Kidney epithelial cell (primary cell): ENCODE measurements at places on chromosomes 5 and 9.

GRCh38 chr9:82882138-82882537 lies 180.8 kb downstream of the RASEF start:
- DNase-seq, result peak; percentile 51

GRCh38 chr9:132896906-132897305 lies 18.2 kb downstream of the SPACA9 start:
- no peak for DNase-seq

- DNase-seq, result no peak
Observed at GRCh38 chr9:132988244-132989013, 9.9 kb downstream of the GFI1B start.

GRCh38 chr5:56273376-56273955 lies 40.3 kb upstream of the ANKRD55 start:
- DNase-seq, result no peak

- no peak for DNase-seq
Observed at GRCh38 chr9:684054-684890, 157.2 kb upstream of the DMRT1 start.

DNA sequence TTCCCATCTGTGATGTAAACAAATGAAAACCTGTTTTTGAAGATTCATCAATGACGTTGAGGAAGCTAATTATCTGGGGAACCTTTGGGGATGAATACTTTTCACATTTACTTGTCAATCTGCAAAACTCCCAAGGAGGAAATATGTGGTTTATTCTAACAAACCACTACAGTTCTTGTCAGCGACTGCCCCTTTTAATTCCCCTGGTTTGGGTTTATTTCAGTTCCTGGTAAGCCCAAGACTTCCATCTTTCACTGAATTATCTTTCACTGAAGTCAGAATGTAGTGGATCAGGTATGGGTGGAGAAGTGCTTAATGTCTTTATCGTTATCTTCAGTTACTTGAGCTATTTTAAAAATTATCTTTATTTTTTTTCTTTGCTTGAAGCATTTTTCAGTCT lies 40.2 kb downstream of the TLR4 start:
- no peak for DNase-seq

- DNase-seq, result no peak
Observed at GRCh38 chr9:5510360-5510931, at the start of gene PDCD1LG2. PDCD1LG2 (plus strand) TSS chr9:5510531; CDS start chr9:5522547, 12,016 bp downstream.

DNA sequence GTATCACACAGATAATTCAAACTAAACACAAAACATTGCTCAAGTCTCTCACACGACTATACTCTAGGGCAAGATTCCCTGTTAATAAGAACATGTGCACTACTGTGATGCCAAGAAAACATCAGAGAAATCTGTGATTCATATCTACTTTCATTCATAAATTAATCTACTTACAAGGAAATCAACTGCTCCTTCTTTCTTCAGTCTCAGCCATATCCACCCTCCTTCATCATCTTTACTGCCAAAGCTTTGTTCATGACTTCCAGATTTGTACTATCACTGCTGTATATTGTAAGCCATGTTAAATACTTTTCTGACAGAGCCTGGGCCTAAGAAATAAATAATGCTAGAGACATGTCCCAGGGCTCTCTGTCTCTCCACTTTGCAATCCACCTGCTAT lies 35.1 kb downstream of the CTNNAL1 start:
- no peak for DNase-seq

DNA sequence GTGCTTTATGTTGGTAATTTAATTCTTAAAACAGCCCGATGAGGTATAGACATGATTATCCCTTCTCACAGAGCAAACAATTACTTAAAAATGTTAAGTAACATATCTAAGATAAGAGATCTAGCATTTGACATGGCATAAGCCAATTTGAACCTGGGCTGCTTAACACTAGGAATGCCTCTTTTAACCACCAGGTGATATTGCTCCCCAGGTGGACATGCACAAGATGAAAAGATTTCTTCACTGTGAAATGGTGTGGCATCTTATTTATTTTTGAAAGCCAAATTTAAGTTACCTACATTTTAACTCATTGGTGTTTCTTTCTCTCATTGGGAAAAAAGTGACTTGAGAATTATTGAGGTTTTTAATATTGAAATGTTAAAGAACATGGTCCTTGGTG lies 15.8 kb upstream of the LRRC70 start:
- no peak for DNase-seq

- no peak for DNase-seq
Observed at GRCh38 chr5:143662020-143662419, 149.9 kb upstream of the HMHB1 start.

GRCh38 chr5:64147379-64147778 lies 18.3 kb upstream of the RNF180 start:
- DNase-seq, result no peak

DNA sequence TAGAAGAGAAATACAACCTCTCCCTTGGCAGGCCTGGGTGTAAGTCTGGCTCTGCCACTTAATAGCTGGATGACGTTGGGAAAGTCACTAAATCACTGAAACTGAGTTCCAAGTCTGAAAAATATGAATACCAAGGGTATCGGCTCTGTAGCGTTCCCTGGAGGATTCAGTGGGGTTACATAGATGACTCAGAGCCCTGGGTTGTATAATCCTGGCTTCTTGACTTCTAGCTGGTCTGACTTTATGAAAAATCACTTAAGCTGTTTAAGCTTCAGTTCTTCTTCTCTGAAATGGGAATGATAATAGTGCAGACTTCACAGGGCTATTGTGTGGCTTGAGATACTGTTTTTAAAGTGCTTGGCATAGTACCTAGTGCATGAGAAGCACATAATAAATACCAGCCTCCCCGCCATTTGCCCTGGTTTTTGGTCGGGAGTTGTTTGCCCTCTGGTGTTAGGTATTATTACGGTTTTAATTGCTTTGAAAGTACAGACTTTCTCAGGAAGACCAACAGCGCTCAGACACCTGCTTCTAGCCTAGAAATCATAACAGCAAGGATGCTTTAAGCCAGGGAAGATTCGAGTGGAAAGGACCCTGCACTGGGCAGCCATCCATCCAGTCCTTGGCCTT lies 43.0 kb downstream of the CYFIP2 start:
- DNase-seq, result no peak

- no peak for DNase-seq
Observed at GRCh38 chr9:87054999-87055686, 107.8 kb upstream of the GAS1 start.

- no peak for DNase-seq
Observed at GRCh38 chr5:171268700-171269620, 40.1 kb upstream of the TLX3 start.

DNA sequence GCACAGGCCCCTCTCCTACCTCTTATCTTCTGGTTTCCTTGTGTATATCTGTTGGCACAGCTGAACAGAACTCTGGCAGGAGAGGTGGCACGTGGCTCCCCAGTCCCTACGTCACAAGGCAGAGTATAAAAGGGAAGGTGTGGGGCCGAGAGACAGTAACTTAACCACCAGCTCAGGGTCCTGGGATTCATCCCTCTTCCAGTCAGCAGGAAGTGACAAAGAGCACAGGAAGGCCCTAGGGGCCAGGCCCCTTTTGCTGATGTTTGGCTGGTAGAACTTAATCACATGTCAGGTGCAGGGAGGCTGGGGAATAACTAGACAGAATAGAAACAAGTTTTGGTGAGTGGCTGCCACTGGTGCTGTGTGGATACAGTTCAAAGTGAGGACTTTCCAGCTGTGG lies 4.5 kb upstream of the ICE1 start:
- no peak for DNase-seq

- peak; percentile 67 for DNase-seq
Observed at GRCh38 chr5:93273176-93273575, 307.8 kb downstream of the NR2F1-AS1 start.

DNA sequence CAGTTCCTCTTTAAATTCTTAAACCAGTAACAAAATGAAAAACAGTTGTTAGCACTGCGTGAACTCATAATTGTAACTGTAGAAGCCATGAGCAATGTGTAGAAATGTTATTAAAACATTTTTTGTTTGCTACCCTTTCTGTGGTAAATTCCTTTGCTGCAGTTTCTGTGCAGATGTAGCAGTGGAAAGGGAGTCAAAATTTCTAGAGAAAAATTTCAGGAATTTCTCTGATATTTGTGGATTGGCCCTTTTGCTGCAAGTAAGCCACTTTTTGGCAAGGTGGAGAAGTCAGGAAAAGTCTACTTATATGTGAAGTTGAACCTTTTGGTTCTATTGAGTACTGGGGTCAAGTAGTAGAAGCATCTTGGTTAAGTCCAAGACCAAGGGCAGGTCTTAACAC lies 10.1 kb downstream of the FBXL7 start:
- DNase-seq, result no peak

- DNase-seq, result no peak
Observed at GRCh38 chr9:135948446-135948845, 12.7 kb downstream of the UBAC1 start.
